IPS DF 19.7 (cell line): ENCODE measurements at places on chromosomes 5 and 9.

- no peak for DNase-seq
Measured at GRCh38 chr5:10592601-10593000, 28.7 kb downstream of the ANKRD33B start.

GRCh38 chr5:43804041-43804440, 201.1 kb downstream of the NNT start:
- no peak for DNase-seq

GRCh38 chr9:21670374-21670773, 132.1 kb upstream of the MTAP start:
- no peak for DNase-seq

GRCh38 chr9:5796298-5796697, 36.6 kb downstream of the ERMP1 start:
- DNase-seq, result no peak

GRCh38 chr9:93574900-93575795, 1.2 kb upstream of the PHF2 start:
- DNase-seq, result no peak

- DNase-seq, result no peak
Measured at GRCh38 chr9:128054087-128054486, 13.0 kb downstream of the NAIF1 start.

GRCh38 chr5:168057905-168058304, 233.5 kb upstream of the WWC1 start:
- DNase-seq, result no peak

GRCh38 chr5:1463326-1464095, 18.3 kb upstream of the SLC6A3 start:
- DNase-seq, result no peak

GRCh38 chr9:10228082-10228481, 384.7 kb downstream of the PTPRD start:
- DNase-seq, result no peak

DNA sequence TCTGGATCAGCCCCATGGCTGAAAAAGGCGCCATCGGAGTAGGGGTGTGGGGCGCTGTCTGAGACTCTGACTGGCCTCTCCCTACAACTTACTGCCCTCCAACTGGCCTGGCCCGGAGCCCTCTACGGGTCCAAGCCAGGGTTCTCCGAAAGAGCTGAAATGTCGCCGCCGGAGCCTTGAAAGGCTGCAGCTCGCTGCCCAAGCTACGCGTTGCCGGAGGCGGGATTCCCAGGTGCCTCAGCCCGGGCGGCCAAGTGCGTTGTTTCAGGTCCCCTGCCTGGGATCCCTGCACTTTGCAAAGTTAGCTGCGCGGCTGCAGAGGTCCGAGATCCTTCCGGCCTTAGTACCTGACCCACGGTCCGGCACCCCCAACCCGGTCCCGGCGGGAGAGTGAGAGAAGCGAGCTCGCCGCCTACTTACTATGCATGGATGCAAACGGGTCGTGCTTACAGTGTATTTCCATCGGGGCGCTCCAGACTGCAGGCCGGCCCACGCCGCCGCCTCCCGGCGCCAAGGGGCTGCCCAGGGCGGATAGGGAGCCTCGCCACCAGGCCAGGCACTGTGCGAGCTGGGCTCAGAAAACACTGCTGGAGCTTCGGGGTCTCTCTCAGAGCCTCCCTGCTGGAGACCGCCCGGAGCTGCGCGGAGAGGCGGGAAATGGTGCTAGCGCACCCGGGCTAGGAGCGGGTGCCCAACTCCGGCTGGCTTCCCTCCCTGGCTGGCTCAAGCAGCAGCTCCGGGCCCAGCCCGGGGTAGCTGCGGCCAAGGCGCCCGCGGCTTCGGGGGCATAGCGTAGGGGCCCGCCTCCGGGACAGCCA, 7.7 kb downstream of the PAX5 start:
- no peak for DNase-seq

GRCh38 chr9:98861781-98862504, 54.5 kb downstream of the GALNT12 start:
- DNase-seq, result no peak
